Nephron progenitor cell (in vitro differentiated cells): ENCODE measurements at places on chromosomes 7 and 10.

GRCh38 chr10:25080880-25081581 lies 64.6 kb downstream of the THNSL1 start:
- DNase-seq = peak; percentile 81

DNA sequence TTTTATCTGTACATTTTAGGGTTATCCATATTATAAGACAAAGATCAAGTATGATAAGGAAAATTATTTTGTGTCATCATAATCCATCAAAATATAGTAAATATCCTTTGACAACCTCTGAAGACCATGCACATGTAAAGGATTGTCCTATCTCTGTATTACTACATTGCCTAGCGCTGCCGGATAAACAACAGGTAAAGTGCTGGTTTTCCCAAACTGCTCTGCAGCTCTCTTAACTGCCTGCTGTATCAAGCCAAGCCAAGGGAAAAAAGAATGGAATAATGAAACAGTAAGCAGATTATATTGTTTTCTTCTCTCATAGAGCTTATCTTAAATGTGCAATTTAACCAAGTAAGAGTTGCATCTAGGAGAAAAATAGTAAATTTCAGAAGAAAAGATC lies 70.8 kb downstream of the PTF1A start:
- DNase-seq = no peak

GRCh38 chr10:16712883-16713282 lies 104.3 kb downstream of the RSU1 start:
- DNase-seq = no peak

DNA sequence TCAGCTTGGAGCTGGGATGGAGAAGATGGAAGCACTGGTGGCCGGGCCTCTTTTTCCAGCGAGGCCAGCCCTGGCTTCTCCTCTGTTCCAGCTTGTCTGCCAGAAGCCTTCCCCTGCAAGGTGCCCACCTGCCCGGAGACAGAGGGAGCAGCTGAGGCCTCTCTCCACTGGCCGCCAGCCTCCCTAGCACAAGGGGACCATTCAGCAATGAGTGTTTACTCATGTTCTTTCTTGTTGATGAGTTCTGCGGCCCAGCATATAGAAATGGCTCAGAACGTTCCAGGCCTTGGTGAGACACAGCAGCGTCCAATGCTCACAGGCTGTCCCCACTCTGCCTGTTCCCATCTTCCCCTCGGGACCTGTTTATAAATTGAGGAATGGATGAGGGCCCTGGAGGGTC lies 47.3 kb downstream of the CHST3 start:
- DNase-seq = no peak

GRCh38 chr7:2818121-2818520 lies 26.0 kb downstream of the GNA12 start:
- DNase-seq = no peak

DNA sequence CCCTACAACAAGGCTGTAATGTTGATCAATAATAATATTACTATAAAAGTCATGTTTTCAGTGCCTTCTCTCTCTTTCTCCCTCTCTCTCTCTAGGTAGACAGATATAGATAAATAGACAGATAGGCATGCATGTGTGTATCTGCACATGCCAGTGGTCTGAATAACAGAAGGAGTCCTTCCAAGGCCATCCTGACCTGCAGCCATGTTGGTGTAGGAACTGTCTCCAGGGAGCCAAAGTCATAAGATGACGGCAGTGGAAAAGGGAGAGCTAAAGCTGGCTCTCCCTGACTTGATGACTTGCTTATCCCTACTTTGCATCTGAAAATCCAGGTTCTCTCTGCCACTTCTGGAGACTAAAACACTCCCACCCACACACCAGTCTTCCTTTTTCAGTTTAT lies 113.0 kb downstream of the TRIL start:
- DNase-seq = no peak
